Activated T-cell treated with anti-CD3 and anti-CD28 coated beads, Interleukin-2, amount 50 U/mL, for 72 hours (primary cell): ENCODE measurements at places on chromosomes 2 and 18. TPM values are rescaled to one million over a fixed set of nuclear protein-coding genes. Genes with fewer than 3 reads are reported as not detected.

- no peak overlapping the region for H3K4me3 ChIP-seq
- H3K36me3 ChIP-seq, result peaks cover 3% of the 10 kb centered on the region
- H3K27ac ChIP-seq, result no peak overlapping the region
Measured at GRCh38 chr2:124034265-124034664, 9.2 kb downstream of the CNTNAP5 start.

GRCh38 chr2:237059155-237059875 is 26.4 kb upstream of the COPS8 start:
- H3K4me1 ChIP-seq, result peaks cover 14% of the 10 kb centered on the region
- H3K4me3 ChIP-seq, result peak overlapping the region; percentile 33
- DNase-seq, result no peak
- no peaks in the 10 kb centered on the region for H3K27me3 ChIP-seq
- peak overlapping the region; percentile 6 for H3K27ac ChIP-seq

DNA sequence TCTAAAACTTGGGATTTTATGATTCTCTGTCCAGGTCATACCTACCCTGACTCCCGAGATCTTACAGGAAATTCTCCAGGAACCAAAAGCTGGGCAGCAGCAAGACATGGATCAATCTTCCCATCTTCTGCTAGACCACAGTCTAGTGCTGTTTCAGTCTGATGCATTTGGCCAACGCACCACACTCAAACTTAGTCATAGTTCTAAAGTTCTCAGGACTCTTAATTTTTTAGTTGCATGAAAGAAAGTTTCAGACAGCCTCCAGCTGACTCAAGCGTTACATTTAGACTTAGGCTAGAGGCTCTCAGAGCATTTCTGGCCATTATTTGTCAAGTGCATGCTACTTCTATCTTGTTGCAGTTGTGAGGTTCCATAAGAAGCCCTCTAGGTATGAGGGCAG is 230.1 kb upstream of the CCDC150 start:
- H3K27me3 ChIP-seq, result no peaks in the 10 kb centered on the region
- no peak overlapping the region for H3K27ac ChIP-seq
- H3K4me3 ChIP-seq, result no peak overlapping the region
- no peaks in the 10 kb centered on the region for H3K36me3 ChIP-seq
- DNase-seq, result no peak
- peaks cover 8% of the 10 kb centered on the region for H3K4me1 ChIP-seq

- no peak overlapping the region for H3K27ac ChIP-seq
- no peaks in the 10 kb centered on the region for H3K36me3 ChIP-seq
- no peaks in the 10 kb centered on the region for H3K4me1 ChIP-seq
- no peaks in the 10 kb centered on the region for H3K27me3 ChIP-seq
- no peak overlapping the region for H3K4me3 ChIP-seq
- DNase-seq, result no peak
Measured at GRCh38 chr2:175525975-175526374, 344.5 kb upstream of the ATP5MC3 start.

Gene GALNT13
- total RNA-seq, result not detected

GRCh38 chr2:30766666-30767065 is 40.6 kb downstream of the CAPN13 start:
- H3K4me1 ChIP-seq, result no peaks in the 10 kb centered on the region
- no peak overlapping the region for H3K27ac ChIP-seq
- DNase-seq, result no peak
- no peaks in the 10 kb centered on the region for H3K36me3 ChIP-seq

- peak overlapping the region; percentile 36 for H3K27ac ChIP-seq
- H3K4me1 ChIP-seq, result peaks cover 91% of the 10 kb centered on the region
- H3K27me3 ChIP-seq, result no peaks in the 10 kb centered on the region
- DNase-seq, result no peak
- peaks cover 7% of the 10 kb centered on the region for H3K36me3 ChIP-seq
Measured at GRCh38 chr2:196249860-196250259, 78.5 kb upstream of the STK17B start.

DNA sequence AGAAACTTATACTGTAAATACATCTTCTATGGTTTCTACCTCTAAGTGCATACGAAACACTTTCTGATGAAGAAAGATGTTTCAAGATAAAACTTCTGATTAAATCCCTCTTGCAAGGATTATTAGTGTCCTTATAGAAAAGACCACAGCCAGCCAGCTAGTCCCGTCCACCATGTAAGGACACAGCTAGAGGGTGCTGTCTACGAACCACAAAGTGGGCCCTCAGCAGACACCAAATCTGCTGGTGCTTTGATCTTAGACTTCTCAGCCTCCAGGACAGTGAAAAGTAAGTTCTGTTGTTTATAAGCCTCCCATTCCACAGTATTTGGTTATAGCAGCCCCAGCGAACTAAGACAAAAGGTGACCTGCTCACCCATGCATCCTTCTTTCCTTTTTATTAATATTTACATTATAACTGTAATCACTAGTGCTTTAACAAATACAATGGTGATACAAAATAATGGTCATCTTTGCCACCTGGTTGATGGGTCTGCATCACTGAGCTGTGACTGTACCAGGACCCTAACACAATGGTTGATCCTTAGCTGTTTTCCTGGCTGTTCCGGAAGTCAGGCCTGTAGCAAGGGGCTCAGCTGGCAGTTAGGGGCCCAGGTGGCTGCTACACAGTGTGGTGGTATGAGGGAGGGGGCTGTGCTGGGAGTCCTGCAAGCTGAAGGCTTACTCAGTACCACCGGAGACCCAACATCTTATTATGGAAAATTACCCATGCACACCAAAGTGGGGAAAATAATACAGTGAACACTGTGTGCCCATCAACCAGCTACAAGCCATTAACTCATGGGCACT is 108.5 kb upstream of the SMAD7 start:
- H3K4me1 ChIP-seq, result peaks cover 29% of the 10 kb centered on the region
- no peaks in the 10 kb centered on the region for H3K27me3 ChIP-seq
- no peak overlapping the region for H3K27ac ChIP-seq
- DNase-seq, result no peak
- H3K4me3 ChIP-seq, result no peak overlapping the region

- no peaks in the 10 kb centered on the region for H3K27me3 ChIP-seq
- no peak overlapping the region for H3K4me3 ChIP-seq
- H3K27ac ChIP-seq, result no peak overlapping the region
- no peak for DNase-seq
Measured at GRCh38 chr2:37918742-37919186, 6.3 kb upstream of the RMDN2 start.

DNA sequence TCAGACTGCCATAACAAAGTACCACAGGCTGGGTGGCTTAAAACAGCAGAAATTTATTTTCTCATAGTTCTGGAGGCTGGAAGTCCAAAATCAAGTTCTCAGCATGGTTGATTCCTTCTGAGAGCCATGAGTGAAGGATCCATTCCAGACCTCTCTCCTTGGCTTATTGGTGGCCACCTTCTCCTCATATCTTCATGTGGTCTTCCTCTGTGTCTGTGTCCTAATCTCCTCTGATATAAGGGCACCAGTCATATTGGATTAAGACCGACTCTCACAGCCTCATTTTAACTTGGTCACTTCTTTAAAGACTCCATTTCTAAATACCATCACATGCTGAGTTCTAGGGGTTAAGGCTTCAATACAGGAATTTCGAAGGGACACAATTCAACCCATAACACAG is 65.1 kb downstream of the CFAP221 start:
- peaks cover 8% of the 10 kb centered on the region for H3K36me3 ChIP-seq
- H3K4me1 ChIP-seq, result no peaks in the 10 kb centered on the region
- no peak for DNase-seq
- no peak overlapping the region for H3K27ac ChIP-seq
- H3K27me3 ChIP-seq, result peaks cover 29% of the 10 kb centered on the region
- no peak overlapping the region for H3K4me3 ChIP-seq

Gene XDH
- 0.07 TPM for total RNA-seq

GRCh38 chr2:115057473-115057872 is 615.0 kb downstream of the DPP10 start:
- no peaks in the 10 kb centered on the region for H3K4me1 ChIP-seq
- no peak for DNase-seq
- no peak overlapping the region for H3K4me3 ChIP-seq
- H3K27me3 ChIP-seq, result no peaks in the 10 kb centered on the region
- H3K36me3 ChIP-seq, result no peaks in the 10 kb centered on the region
- no peak overlapping the region for H3K27ac ChIP-seq

Gene REG3A
- total RNA-seq, result not detected

GRCh38 chr2:24852431-24853020 is 59.3 kb downstream of the CENPO start:
- no peaks in the 10 kb centered on the region for H3K4me1 ChIP-seq
- H3K27me3 ChIP-seq, result no peaks in the 10 kb centered on the region
- no peak overlapping the region for H3K27ac ChIP-seq

DNA sequence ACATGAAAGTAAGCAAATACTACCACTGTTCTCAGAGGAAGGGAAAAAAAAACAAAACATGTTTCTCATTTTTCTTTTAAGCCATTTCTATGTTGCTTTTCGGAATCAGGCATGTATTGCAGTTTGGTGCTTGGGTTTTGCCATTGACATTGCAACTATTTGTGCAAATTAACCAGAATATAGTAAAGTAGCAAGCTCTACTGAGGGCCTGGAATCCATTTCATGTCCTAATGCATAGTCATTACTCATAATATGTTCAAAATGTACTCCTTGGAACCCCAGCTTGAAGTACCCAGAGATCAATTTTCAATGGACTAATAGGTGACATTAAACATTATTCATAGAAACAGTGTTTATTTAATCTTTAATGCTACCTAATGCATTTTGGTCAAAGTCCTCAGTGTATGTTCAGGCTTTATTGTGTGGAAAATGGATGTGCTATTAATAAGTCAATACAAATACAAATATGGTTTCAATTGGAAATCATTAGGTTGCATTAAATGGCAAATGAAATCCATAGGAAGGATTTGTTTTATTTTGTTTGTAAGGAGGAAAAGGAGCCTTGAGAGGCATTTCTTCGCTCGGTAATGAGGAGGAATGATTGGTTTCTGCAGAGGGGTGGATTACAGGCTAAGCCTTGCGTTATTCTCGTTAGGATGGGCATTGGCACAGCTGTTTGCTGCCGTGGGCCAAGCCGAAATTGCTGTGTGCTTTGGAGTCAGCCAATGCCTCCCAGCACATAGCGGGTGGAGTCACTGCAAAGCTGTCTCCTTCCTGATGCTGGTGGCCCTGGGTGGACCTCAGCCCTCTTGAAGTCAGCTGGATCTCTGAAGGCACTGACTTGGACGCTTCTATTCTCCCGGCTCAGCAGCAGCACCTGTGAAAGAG is 56.4 kb downstream of the MYCN start:
- no peak overlapping the region for H3K27ac ChIP-seq
- no peak for DNase-seq
- peaks cover 3% of the 10 kb centered on the region for H3K27me3 ChIP-seq
- no peaks in the 10 kb centered on the region for H3K4me1 ChIP-seq
- no peak overlapping the region for H3K4me3 ChIP-seq

- no peak for DNase-seq
- H3K27ac ChIP-seq, result no peak overlapping the region
- peaks cover 30% of the 10 kb centered on the region for H3K4me1 ChIP-seq
- H3K4me3 ChIP-seq, result no peak overlapping the region
- H3K36me3 ChIP-seq, result no peaks in the 10 kb centered on the region
Measured at GRCh38 chr2:12700989-12701388, 15.7 kb upstream of the TRIB2 start.

DNA sequence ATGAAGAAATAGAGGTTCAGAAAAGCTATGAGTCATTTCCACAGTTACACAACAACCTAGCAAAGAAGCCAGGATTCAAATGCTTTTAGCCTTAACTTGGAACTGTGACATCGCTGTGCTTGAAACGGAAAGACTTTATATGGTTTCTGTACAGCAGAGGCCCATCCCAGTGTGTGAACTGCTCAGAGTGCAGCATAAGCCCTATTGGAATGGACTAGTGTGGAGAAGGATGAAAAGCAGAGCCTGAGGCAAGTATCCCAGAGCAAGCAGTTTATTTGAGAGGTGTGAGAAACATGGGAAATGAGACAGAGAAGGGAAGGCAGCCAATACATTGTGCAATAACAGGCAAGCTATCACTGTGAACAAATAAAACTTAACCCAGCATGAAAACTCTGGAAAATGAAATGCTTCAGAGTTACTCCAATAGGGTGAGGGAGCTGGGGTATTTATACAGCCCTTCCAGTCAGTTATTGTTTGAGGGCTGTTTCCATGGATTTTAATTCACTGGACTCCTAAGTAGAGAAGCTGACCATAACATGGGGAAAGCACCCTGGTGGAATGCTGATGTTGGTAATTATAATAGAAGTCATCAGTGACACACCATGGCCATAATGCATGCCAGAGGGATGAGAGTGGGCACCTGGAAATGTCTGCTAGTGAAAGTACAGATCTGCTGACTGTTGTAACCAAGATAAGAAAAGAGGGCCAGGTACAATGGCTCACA is 254.0 kb upstream of the POU3F3 start:
- H3K4me3 ChIP-seq, result no peak overlapping the region
- peaks cover 2% of the 10 kb centered on the region for H3K36me3 ChIP-seq
- DNase-seq, result no peak
- H3K27me3 ChIP-seq, result no peaks in the 10 kb centered on the region

- no peaks in the 10 kb centered on the region for H3K36me3 ChIP-seq
- no peaks in the 10 kb centered on the region for H3K4me1 ChIP-seq
- no peak for DNase-seq
- H3K27ac ChIP-seq, result no peak overlapping the region
Measured at GRCh38 chr2:209974576-209974975, 27.9 kb upstream of the RPE start.

DNA sequence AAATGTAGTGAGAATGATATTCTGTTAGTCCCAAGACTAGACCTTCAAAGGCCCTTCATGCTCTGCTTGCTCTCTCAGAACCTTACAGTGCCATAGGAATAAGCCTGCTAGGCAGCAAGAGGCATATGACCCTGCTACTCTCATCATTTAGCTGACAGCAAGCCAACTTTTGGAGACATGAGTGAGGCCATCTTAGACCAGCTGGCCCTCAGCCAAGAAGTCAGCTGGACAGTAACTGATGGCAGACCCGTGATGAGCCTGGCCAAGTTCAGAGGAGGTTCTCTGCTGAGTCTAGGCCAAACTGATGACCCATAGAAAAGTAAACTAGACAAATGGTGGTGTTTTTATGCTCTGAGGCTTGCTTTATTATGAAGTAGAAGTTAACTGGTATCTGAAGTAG is 82.6 kb downstream of the C18orf54 start:
- DNase-seq, result no peak
- no peak overlapping the region for H3K27ac ChIP-seq
- H3K4me1 ChIP-seq, result no peaks in the 10 kb centered on the region
- H3K4me3 ChIP-seq, result no peak overlapping the region
- H3K27me3 ChIP-seq, result peaks cover 21% of the 10 kb centered on the region
- no peaks in the 10 kb centered on the region for H3K36me3 ChIP-seq

Gene SDC1
- 0.16 TPM for total RNA-seq

DNA sequence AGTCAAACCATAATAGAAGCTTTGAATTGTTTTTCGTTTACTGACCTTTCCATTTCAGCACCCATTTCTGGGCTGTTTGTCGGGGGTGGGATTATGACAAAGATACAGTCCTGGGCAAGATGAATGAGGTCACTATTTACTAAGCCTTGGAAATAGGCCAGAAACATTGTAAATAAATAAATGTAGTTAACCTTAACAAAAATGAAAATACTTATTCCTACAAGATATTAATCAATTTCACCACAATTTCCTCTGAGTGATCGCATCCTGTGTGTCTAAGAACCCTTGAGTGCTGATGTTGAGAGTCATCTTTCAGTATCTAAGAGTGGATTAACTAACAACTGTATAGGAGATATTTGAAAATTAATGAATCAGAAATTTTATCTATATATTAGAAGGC is 14.0 kb downstream of the ITGA4 start:
- H3K36me3 ChIP-seq, result peaks cover 27% of the 10 kb centered on the region
- peaks cover 84% of the 10 kb centered on the region for H3K4me1 ChIP-seq
- DNase-seq, result no peak
- peak overlapping the region; percentile 94 for H3K27ac ChIP-seq
- peak overlapping the region; percentile 74 for H3K4me3 ChIP-seq
